Uterus (tissue), 4 donors: ENCODE measurements at places on chromosomes 12 and 14. TPM values are rescaled to one million over a fixed set of nuclear protein-coding genes. Genes with fewer than 3 reads are reported as not detected.

CDKN1B gene
- total RNA-seq, result 104 TPM

KNTC1 gene
- total RNA-seq, result 12.3 TPM

GLIPR1L1 gene
- not detected for total RNA-seq

BCL2L14 gene
- total RNA-seq, result not detected

CLECL1 gene
- 1.9 TPM for total RNA-seq

PPP1R1A gene
- total RNA-seq, result 3.2 TPM

EID3 gene
- total RNA-seq, result 3.8 TPM

TMEM30B gene
- 2.5 TPM for total RNA-seq

KLHL33 gene
- total RNA-seq, result 2.1 TPM

LBHD2 gene
- not detected for total RNA-seq

ERBB3 gene
- total RNA-seq, result 29.0 TPM

PTPRQ gene
- 1.0 TPM for total RNA-seq

SIX6 gene
- not detected for total RNA-seq

ERP27 gene
- total RNA-seq, result 2.6 TPM

GPRC5D gene
- not detected for total RNA-seq

PAH gene
- not detected for total RNA-seq

AQP5 gene
- not detected for total RNA-seq

IL26 gene
- total RNA-seq, result not detected

KRT3 gene
- total RNA-seq, result not detected

CLEC4A gene
- not detected for total RNA-seq

SMIM41 gene
- not detected for total RNA-seq

HOXC6 gene
- total RNA-seq, result 20.4 TPM

RASAL1 gene
- 6.8 TPM for total RNA-seq

SPATA7 gene
- total RNA-seq, result 21.3 TPM

FAM90A1 gene
- total RNA-seq, result 0.21 TPM

AGAP2 gene
- 1.3 TPM for total RNA-seq

DLST gene
- total RNA-seq, result 64.7 TPM

TROAP gene
- total RNA-seq, result not detected

FGF6 gene
- total RNA-seq, result not detected

KIF26A gene
- 4.1 TPM for total RNA-seq

CCDC175 gene
- not detected for total RNA-seq

SYCP3 gene
- not detected for total RNA-seq

CLEC14A gene
- 75.8 TPM for total RNA-seq

ZFHX2 gene
- not detected for total RNA-seq

ARHGAP9 gene
- total RNA-seq, result 3.3 TPM

CPNE8 gene
- total RNA-seq, result 14.6 TPM

TIGAR gene
- total RNA-seq, result 10.6 TPM

CCDC197 gene
- not detected for total RNA-seq

TSFM gene
- total RNA-seq, result 8.2 TPM

RNFT2 gene
- 4.7 TPM for total RNA-seq

HOXC13 gene
- total RNA-seq, result not detected

JPH4 gene
- 49.2 TPM for total RNA-seq

PIANP gene
- total RNA-seq, result 1.5 TPM
